ENCODE measurements at places on chromosomes 3 and 15.

GRCh38 chr15:96358001-96358801, 27.7 kb downstream of the NR2F2 start:
- no peak for DNase-seq

GRCh38 chr3:186073641-186074040, 35.2 kb downstream of the ETV5 start:
- no peak for DNase-seq

- no peak for DNase-seq
Observed at GRCh38 chr3:128221328-128221727, 68.0 kb downstream of the EEFSEC start.

GRCh38 chr15:63234451-63234870, 42.9 kb upstream of the APH1B start:
- DNase-seq: no peak
